ENCODE measurements at places on chromosomes 12 and 14. TPM values are rescaled to one million over a fixed set of nuclear protein-coding genes. Genes with fewer than 3 reads are reported as not detected.

DNA sequence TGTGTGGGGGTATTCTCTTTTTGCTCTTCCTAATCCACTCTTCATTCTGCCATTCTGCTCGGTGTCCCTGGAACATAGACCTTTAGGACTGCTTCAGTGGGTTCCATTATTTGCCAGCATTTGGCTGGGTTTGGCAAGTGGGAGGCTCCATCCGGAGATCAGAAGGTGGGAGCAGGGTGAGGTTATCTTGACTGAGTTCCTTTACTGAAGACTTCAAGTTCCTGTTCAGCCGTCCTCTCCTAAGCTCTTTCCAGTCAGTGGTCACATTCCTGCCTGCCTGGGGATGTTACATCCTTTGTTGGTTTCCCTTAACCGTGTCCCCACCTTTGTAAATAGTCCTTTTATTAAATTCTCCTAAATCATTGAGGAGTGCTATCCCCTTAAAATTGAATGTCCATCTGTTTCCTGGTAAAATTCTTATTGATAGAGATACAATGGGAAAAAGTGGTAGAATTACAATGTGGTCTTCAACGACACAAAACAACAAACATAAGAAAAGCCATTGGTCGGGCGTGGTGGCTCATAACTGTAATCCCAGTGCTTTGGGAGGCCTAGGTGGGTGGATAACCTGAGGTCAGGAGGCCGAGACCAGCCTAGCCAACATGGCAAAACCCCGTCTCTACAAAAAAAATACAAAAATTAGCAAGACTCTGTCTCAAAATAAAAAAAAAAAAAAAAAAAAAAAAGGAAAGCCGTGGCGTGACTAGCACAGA is 5.0 kb upstream of the MIA2 start:
- no peak for ATAC-seq

- no peak for ATAC-seq
Observed at GRCh38 chr14:65696801-65697200, 284.3 kb downstream of the FUT8 start.

The HECTD1 gene
- 88.3 TPM for total RNA-seq

DNA sequence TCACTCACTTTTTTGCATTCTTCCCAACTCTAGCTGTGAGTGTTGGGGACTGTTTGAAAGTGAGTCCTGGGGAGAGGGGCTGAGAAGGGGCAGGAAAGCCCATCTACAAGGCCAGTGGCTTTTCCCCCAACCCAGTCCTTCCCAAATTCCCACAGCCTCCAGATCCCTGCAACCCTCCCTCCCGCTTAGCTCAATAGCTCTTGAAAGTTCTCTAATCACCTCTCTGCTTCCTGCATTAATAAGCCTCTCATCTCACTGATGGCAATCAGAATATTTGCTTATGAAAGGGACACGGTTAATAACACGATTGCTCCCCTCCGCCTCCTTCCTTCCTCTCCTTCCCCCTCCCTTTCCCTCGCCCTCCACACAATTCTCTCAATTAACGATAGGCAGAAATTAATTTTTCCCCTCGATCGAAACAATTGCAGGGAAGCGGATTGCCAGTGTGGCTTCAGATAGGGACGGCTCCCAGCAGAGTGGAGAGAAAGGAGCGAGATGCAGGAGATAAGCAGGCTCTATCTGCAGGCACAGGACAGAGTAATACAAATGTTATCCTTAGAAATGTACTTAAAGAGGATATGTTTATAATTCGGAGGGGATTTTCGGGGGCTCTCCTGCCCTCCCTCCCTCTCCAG is 15.1 kb upstream of the GPATCH2L start:
- no peak for ATAC-seq

DNA sequence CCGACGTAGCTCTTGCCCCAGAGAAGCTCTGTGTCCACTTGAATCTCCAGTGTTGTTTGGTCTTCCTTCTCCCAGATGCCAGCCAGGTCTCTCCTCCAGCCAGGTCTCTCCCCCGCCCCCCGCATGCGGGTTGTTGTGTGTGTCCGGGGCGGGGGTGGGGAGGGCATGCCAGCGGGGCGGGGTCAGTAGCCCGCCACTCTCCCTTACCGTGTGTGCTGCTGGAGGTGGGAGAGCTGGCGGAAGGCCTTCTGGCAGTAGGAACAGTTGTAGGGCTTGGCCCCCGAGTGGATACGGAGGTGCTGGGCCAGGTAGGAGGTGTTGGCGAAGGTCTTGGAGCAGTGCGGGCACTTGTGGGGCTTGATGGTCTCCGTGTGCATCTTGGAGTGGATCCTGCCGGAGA is 9.2 kb upstream of the ING4 start:
- no peak for ATAC-seq

DNA sequence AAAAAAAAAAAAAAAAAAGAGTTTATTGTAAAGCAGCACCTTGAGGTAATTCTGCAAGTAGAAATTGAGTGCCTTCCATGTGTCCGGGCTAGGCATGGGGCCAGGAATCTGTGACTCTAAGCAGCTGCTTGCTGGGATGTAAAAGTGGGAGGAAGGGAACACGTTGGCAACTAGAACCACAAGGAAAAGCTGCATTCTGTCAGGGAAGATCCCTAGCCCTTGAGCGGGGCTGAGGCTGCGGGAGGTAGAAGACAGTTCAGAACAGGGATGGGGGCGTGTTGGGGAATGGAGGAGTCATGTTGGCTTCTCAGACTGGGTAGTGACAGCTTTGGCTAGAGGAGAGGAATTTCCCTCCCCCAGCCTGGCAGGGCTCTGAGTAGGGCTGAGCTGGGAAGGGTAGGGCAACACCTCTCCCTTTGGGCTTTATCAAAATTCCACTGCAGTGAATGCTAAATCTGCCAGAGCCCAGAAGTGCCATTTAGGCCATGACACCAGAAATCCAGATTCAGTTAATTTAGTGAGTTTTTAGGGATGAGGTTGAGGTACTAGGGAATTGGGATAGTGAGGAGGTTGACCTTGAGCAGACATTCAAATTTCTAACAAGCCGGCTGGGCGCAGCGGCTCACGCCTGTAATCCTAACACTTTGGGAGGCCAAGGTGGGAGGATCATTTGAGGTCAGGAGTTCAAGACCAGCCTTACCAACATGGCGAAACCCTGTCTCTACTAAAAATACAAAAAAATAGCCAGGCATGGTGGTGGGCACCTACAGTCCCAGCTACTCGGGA is 3.4 kb upstream of the TRAFD1 start:
- ATAC-seq, result no peak

The COPZ1 gene
- total RNA-seq, result 86.8 TPM

- no peak for ATAC-seq
Observed at GRCh38 chr12:102436867-102437266, 43.5 kb downstream of the IGF1 start.

DNA sequence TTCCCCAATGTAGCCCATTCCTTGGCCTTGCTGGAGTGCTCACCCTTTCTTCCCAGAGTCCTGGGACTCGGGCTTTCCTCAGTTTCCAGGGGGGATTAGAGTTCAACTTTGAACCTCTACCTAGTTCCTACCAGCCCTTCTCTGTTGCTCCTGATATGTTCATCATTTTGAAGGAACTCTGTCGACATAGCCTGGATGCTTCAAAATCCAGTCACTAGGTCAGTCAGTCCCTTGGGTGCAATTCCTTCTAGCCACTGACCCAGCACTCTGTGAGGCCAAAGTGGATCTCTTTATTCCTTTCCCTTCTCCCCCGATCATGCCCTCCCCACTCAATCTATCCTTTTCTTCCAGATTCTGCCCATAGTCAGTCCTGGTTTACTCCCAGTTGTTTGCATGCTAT is 72.3 kb upstream of the TMCC3 start:
- ATAC-seq, result no peak

DNA sequence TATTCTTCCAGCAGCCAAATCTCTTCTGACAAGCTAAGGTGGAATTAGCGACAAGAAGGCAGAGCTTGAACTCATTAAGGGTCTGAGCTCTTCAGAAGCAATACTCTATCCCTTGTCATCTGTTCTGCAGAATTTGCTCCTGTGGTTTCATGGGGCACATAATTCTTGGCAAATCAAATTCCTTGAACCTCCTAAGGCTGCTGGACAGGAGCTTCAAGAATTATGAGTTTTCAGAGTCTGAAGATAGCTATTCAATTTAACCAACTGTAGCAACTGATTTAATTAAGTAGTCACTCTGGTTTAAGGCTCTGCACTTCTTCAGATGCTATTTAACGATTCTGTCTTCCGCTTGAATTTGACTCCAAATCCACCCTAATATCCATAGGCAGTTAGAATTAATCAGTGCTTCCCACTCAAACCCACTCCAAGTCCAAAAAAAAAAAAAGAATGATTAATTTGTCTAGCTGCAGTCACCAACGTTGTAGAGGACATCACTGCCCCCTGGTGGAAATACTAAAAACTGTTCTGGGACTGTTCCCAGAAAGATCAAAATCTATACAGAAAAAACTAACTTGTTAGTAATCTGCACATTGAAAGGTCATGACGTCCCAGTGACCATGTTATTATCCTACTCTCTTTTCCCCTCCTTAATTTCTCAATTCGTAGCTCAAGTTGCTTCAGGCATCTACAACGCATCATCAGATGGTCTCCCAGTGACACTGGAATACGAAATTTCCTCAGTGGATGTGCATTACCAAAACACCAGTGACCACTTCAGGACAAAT is 169.9 kb downstream of the KIF21A start:
- ATAC-seq, result no peak

The TAS2R42 gene
- total RNA-seq, result not detected

The CAPZA3 gene
- not detected for total RNA-seq

DNA sequence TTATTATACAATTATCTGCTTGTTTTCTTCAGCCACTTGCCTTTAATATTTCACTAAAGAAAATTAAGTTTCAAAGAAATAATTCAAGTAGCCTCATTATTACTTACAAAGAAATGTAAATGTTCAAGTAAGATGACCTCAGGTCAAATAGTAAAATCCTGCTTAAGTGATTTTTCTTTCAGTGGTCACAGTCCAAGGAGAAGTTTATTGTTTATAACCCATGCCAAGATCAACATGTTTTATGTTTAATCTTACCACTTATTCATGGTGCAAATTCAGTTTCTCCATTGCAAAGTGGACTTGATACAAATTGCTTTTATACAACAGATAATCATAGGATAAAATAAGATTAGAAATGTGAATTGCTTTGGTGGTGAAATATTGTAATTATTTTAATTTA is 370.2 kb upstream of the FLRT2 start:
- ATAC-seq, result no peak

GRCh38 chr12:131672311-131672940 is 38.5 kb upstream of the SFSWAP start:
- no peak for ATAC-seq

DNA sequence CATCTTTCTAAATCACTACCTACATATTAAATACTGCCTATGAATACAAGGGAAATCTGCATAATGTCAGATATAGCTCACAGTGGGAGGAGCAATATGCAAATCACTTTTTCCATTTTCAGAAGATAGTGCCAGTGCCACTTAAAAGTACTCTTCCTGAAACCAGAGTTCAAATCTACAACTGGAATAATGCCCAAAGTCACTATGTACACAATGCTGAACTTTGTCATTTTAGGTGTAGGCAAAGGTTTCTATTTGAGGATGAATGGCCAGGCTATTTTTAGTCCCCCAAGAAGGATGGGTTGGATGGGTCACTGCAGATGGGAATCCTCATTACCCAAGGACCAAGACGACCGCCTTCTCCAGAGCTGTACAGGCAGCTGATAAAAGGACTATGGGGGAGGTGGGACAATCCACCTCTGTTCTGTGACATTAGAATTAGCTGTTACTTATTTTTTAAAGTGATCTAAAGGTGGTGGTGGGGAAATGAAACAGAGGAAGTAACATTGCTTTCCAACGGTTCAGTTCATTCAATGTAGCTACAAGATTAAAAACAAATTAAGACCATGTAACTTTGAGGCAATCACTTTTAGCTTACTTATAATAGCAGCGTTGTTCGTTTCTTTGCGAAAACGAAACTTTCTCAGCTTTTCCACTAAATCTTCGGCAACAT is 5.6 kb downstream of the GMFB start:
- ATAC-seq, result peak; percentile 49

GRCh38 chr12:6951551-6952120 is 480 bp downstream of the PTPN6 start:
- peak; percentile 8 for ATAC-seq

DNA sequence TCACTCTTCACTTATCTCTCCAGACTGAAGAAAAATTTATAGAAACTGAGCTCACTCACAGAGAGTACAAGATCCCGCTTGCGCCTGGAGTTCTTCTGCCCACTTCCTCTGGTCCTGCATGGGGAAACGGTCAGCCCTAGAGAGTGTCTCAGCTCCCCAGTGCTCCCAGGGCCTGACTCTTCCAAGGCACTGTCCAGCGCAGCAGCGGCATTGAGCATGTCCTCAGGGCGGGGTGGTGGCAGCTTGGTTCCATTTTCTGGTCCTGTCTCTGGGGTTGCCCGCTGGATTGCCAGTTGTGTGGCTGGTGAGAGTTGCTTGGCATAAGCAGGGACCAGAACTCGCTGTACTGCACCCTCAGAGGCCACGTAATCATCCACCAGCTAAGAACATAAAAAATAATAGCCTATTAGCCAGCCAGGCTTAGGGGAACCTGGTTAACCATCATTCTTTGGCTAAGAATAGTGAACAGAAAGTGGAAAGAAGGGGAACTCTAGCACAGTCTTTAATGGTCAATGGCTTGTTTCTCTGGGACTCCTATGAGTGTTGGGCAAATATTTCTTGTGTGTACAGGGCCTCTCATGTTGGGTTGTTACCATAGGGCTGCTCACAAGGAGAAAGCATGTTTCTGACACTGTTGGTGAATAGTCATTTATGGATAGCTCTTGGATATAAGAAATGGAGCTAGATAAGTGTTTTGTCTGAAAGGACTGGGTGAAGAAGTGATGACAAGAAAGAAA is 13.7 kb upstream of the AJUBA start:
- no peak for ATAC-seq

DNA sequence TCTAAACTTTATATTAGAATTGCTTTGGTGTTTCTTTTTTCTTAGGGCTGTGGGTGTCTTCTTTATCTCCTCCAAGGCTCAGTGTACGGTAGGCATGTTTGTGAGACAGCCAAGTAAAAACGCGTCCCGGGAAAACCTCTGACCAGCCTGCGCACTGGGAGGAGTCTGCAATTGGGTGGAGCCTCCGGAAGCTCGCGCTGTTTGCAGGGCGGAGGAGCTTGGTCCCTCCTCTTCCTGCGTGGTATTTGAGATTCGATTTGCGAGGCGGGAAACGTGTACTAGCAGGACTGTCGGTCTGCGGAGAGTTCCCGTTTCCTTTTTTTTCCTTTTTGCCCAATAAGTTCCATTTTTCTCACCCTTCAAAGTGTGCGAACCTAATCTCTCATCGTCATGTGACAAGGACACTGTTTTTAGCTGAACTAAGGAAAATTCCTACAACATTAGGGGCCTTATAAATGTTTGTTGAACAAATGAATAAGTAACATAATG is 182.1 kb upstream of the OTX2 start:
- ATAC-seq, result no peak

- peak; percentile 18 for ATAC-seq
Observed at GRCh38 chr12:109385339-109386058, 37.8 kb downstream of the MYO1H start.

All from activated T-helper 17 cell treated with anti-CD3 and anti-CD28 coated beads, Interleukin-2, amount 50 U/mL, for 72 hours (primary cell).